G401 (cell line): ENCODE measurements at places on chromosomes 1 and 21.

- DNase-seq, result no peak
These were observed 14.3 kb upstream of the LPAR3 start for GRCh38 chr1:84907095-84907827.

GRCh38 chr1:213291526-213291925 lies 240.5 kb downstream of the RPS6KC1 start:
- no peak for DNase-seq

GRCh38 chr1:29372108-29372507 lies 135.8 kb downstream of the PTPRU start:
- no peak for DNase-seq

DNA sequence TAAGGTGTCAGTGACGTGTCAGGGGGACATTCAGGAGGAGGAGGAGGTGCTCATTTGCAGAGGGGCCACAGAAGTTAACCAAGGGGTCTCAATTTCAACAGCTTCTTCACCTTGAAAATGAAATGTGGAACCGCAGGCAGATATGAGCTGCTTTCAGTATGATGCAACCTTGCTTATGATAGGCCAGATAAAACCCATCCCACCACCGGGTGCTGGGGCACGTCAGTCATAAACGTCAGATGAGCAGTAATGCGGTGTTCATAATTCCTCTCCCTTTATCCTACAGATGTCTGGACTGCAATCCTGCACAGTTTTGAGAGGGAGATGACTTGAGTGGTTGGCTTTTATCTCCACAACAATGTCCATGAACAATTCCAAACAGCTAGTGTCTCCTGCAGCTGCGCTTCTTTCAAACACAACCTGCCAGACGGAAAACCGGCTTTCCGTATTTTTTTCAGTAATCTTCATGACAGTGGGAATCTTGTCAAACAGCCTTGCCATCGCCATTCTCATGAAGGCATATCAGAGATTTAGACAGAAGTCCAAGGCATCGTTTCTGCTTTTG lies 1.7 kb downstream of the PTGFR start:
- DNase-seq, result no peak

GRCh38 chr1:27353166-27353565 lies 11.3 kb downstream of the SYTL1 start:
- DNase-seq, result no peak

- DNase-seq, result no peak
These were observed 48.8 kb downstream of the PKNOX1 start for GRCh38 chr21:43023175-43023574.

DNA sequence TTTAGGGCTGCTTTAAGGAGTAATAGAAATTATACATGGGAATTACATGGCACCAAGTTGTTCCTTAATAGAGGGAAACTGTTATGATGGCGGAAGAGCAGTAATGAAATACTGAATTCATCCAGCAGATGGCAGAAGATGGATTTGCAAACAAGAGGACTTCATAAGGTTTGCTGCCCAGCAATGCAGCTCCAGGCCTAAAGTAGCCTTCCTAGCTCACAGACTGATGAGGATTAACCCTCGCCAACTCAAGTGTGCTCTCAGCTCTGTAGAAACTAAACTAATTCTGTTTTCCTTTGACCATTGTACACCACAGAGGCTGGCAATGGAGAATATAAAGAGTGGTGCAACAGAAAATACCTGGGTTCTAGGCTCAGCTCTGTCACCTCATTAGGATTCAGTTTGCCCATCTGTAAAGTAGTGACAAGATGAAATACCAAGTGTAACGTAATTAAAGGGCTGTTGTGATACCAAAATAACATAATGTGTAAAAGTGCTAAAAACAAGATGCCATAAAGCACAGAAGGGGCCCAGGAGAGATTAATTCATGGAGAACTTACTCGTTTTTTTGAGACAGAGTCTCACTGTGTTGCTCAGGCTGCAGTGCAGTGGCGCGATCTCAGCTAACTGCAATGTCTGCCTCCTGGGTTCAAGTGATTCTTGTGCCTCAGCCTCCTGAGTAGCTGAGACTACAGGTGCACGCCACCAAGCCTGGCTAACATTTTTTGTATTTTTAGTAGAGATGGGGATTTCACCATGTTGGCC lies 102.4 kb upstream of the SERBP1 start:
- peak; percentile 76 for DNase-seq

DNA sequence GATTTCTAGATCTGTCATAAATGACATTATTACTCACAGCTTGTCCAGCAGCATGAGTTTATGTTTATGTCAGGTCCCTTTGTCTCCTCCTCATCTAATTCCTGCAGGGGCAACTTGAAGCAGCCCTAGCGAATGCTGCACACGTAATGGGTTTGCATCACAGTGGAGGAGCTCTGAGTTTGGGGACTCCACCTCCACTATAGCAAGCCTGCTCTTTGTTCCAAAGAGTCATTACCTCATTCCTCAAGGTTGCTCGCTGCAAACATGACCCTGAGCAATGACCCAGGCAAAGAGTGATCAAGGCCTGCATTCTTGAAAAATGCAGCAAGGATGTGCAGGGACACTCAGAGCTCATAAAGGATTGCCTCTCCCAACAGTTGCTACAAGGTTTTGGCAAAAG lies 261.9 kb downstream of the HHIPL2 start:
- DNase-seq, result no peak

- no peak for DNase-seq
These were observed 142.4 kb upstream of the ETS2 start for GRCh38 chr21:38663282-38663681.

GRCh38 chr1:223331301-223331700 lies 32.7 kb downstream of the SUSD4 start:
- no peak for DNase-seq

- peak; percentile 96 for DNase-seq
These were observed at the start of gene USF1 for GRCh38 chr1:161045736-161046604. Gene USF1 (minus strand): TSS chr1:161045977. CDS start chr1:161043275, 2,702 bp downstream.

GRCh38 chr1:41238311-41238988 lies 3.7 kb downstream of the SCMH1 start:
- peak; percentile 20 for DNase-seq

DNA sequence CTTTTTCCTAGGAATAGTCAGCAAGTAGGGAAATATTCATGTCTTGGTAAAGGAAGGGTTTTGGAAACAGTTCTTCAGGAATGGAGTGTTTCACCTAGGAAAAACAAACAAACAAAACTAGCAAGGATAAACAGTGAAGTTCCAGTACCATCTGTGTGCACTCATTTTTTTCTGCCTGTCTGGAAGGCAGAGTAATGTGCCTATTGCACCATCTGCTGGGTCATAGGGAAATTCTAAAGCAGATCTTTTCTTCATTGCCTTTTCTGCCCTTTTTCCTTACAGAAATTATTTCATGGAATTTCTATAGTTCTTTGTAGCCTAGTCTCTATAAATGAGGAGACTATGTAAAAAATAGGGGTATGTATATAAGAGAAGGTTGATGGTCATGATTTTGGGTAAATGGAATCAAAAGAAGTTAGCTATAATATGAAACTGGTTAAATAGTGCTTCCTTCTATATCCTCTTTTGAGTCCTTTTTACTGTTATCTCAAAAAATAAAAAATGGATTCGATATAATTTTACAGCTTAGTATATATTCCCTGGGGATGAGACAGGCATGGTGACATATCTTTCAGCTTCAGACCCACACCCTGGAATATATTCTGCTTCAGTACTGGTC lies 3.4 kb upstream of the HRNR start:
- peak; percentile 3 for DNase-seq

- no peak for DNase-seq
These were observed 61.6 kb upstream of the ATP2B4 start for GRCh38 chr1:203565049-203565448.

DNA sequence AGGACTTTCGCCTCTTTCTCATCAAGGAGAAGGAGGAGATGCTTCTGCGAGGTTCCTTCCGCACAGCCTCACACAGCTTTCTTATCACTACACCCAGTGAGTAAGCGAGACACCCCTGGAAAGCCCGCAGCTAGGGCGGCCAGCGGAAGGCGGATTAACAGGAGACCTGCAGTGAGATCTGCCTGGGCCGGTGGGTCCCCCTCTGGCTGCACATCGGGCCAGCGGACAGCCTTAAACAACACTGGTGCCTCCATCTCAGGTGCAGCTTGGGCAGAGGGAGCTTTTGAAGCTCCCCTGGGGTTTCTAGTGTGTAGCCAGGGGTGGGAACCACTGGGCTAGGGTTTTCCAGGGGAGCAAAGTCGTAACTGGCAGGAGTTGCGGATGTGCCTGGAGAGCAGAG lies 17.5 kb upstream of the MTARC1 start:
- no peak for DNase-seq

DNA sequence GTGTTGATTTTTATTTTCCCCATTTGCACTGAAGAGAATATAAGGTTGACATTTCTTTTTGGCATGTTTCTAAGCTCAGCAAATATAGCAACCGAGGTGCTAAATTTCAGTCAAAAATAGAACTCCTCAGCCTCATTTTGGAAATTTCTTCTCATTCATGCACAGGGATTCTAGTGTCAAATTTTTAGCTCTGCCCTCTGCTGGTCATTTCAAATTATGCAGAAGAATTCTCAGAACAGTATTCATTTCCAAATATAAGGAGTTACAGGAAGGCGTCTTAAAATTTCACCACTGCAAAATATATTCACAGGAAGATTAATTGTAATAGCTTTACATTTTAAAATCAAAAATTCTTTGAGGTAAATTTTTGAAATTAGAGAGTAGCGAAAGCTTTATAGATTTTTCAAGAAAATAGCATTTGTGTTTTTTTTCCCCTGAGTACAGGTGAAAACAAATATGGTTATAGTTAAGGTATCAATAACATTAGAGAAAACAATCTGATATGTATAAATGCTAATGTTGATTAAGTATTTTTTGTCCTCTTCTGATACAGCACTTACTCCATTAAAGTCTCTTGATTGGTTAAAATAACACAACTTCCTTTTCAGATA lies 57.9 kb downstream of the FMN2 start:
- peak; percentile 84 for DNase-seq
